ENCODE measurements at places on chromosomes 1 and 21.

GRCh38 chr1:32960819-32961355, 3.7 kb downstream of the RNF19B start:
- DNase-seq, result no peak

DNA sequence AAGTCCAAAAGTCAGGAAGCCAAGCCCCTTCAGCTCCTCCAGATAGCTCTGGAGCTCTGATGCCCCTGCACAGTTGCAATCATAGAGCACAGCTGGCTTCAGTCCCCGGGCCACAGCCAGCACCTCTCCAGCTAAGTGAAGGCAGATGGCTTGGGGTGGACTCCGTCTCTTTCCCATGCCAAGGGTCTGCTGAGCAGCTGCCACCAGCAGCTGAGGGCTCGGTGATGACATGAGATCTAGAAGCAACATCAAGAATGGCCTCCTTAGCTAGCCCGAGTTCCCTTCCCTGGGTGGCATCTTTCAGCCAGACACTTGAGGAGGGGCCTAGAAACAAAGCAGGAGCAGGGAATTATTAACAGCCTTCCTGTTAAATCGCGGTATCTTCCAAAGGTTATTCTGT, 973 bp downstream of the C1orf74 start:
- no peak for DNase-seq

DNA sequence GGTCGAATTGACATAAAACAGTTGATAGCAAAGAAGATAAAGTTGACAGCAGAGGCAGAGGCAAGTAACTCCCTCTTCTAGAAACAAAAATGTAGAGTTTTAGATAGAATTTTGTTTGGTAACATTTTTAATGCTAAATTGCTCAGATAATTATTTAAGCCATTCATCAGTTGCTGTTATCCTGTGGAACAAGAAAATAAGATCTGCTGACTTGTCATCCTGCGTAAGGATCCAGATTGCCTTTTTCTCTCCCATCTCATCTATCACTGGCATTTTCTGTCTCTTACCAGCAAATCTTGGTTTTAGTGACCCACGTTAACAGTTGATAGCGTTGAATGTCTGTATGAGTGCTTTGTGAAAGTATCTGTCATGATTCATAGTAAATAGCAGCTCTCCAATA, 29.8 kb downstream of the SOAT1 start:
- DNase-seq, result no peak

- no peak for DNase-seq
Measured at GRCh38 chr1:237492359-237492758, 398.4 kb downstream of the ZP4 start.

GRCh38 chr1:15303935-15304334, 56.9 kb downstream of the FHAD1 start:
- DNase-seq, result no peak

DNA sequence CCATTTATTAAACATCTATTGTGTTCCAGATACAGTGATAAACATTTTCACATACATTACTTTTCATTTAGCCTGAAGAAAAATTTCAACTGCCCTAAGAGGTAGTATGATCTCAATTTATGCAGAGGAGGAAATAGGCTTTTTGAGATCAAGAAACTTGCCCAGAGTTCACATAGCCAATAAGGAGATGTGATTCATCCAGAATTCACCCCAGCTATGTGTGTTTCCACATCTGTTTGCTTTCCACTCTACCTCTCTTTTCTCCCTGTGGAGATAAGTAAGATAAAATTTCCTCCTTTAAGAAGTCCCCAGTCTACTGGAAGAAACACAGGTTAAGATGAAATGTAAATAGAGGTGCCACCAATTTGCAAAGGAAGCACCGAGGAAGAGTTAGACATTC, 199.7 kb upstream of the C8B start:
- DNase-seq, result no peak

- no peak for DNase-seq
Measured at GRCh38 chr1:29801003-29801402, 564.7 kb downstream of the PTPRU start.

DNA sequence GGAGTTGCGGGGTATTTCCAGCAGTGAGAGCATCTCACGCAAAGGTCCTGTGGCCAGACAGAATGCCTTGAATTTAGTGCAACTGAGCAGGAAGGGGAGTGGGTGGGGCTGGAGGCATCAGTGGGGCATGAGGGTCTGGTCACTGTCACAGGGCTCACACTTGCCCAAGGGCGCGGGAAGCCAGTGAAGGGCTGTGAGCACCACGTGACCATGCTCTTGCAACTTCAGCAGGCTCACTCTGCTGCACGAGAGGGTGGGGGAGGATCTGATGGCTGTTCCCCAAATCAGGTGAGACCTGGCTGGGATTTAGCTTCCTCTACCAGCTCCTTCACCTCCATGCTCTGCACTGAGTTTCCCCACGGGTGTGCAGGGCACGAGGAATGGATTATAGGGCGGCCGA, 64.2 kb downstream of the PGBD5 start:
- no peak for DNase-seq

- no peak for DNase-seq
Measured at GRCh38 chr1:43620956-43621355, 29.0 kb upstream of the KDM4A start.

DNA sequence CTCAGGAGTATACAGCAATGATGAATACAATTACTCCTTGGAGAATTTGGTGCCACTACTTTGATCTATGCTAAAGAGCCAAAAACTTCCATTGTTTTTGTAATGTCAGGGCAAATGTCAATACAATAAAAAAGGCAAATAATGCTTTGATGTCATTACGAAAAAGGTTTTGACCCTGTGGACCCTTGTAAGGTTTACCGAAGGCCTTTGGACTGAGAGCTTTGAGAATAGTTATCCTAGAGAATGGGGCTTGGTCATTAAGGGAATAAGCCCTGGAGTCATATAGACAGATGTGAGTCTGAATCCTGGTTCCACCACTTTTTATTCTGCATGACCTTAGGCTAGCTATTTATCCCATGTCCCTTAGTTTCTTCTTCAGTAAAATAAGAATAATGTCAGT, 27.5 kb downstream of the CEP170 start:
- no peak for DNase-seq

GRCh38 chr21:38503583-38503982, 5.3 kb upstream of the ERG start:
- DNase-seq, result no peak

- no peak for DNase-seq
Measured at GRCh38 chr1:185861630-185862029, 127.4 kb downstream of the HMCN1 start.

DNA sequence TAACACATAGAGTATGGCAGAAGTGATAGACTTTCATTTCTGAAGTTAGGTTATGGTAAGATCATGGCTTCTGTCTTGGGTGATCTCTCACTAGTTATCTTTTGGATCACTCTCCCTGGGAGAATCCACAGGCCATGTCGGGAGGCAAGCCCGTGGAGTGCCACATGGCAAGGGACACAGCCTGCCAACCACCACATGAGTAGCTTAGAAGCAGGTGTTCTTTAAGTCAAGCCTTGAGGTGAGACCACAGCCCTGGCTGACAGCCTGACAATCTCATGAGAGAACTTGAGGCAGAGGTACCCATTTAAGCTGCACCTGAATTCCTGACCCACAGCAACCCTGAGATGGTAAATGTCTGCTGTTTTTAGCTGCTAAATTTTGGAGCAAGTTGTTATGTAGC, 130.4 kb downstream of the KCNN3 start:
- no peak for DNase-seq

DNA sequence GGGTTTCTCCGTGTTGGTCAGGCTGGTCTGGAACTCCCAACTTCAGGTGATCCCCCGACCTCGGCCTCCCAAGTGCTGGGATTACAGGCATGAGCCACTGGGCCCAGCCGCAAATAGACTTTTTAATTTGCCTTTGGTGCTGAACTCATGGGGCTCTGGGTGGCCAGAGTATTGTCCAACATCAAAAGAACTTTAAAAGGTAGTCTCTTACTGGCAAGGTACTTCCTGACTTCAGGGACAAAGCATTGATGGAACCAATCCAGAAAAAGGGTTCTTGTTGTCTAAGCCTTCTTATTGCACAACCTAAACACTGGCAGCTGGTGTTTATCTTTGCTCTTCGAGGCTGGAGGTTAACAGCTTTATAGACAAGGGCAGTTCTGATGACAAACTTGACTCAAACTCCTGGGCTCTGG, 3.8 kb upstream of the KTI12 start:
- no peak for DNase-seq

GRCh38 chr1:200904772-200905171, 10.1 kb downstream of the INAVA start:
- no peak for DNase-seq

DNA sequence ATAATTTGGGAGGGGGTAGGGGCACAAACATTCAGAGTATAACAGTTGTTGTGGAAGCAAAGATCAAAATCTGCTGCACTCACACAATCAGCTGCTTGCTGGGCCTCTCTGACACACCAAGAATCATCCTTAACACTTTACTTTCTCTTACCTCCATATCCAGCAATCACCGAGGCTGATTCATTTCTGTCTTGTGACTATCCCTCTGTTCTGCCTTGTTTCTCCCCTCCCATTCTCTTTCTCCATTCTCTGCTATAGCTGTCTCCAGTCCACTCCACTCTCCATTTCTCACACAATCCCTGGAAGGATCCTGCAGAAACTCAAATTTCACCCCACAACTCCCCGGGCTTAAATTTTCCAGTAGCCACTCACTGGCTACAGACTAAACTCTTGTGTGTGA, 91.8 kb upstream of the NGF start:
- no peak for DNase-seq

DNA sequence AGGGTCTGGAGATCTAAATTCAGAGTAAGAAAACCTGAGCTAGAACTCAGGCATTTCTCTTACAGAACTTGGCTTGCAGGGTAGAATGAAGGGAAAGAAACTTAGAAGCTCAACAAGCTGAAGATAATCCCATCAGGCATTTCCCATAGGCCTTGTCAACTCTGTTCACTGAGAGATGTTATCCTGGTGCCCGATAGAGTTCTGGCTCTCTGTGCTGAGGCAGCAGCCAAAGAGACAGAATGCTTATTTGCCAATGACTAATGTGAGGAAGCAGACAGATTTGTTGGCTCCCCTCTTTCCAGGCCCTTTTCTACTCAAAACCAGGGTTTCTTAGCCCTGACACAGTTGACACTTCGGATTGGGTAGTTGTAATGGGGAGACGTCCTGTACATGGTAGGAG, 22.3 kb upstream of the TRIM45 start:
- no peak for DNase-seq

- no peak for DNase-seq
Measured at GRCh38 chr1:8939362-8939995, 6.2 kb upstream of the CA6 start.

GRCh38 chr1:17232759-17233661, 15.9 kb upstream of the PADI3 start:
- no peak for DNase-seq

- DNase-seq, result no peak
Measured at GRCh38 chr1:247316590-247317197, 15.0 kb downstream of the ZNF496 start.

- DNase-seq, result no peak
Measured at GRCh38 chr1:222987674-222988076, 155.4 kb downstream of the TLR5 start.

DNA sequence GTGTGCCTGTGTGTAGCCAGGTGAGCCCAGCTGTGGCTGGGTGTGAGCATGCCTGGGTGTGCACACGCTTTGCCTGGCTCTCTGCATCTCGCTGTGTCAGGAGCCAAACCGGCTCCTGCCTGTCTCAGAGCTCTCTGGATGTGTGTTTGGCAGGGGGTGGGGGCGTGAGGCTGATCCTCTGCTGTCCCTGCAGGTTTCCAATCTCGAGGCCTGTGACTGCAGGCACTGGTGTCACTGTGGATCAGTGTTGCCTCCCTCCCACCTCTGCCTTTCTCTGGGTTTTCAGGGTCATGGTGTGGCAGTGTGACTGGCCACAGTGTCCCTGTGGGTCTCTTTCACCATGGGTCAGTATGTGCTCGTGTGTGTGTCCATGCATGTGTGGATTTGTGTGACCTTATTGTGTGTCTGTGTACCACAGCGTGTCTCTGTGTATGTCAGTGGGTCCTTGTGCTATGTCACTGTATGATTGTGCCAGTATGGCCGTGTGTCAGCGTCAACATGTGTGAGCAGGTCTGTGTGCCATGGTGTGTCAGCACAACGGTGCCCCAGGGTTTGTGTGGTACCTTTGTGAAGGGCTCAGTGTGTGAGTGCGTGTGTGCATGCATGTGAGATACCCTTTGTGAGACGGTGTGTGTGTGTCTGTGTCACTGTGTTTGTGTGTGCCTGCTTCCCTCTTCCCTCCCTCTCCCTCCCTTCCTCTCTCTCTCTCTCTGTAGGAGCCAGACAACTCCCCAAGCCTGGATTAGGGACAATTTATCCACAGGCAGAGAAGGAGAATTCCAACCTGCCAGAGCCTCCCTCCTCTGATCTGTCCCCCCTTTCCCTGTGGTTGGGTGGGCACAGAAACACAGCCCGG, 43.4 kb downstream of the AHDC1 start:
- DNase-seq, result no peak

DNA sequence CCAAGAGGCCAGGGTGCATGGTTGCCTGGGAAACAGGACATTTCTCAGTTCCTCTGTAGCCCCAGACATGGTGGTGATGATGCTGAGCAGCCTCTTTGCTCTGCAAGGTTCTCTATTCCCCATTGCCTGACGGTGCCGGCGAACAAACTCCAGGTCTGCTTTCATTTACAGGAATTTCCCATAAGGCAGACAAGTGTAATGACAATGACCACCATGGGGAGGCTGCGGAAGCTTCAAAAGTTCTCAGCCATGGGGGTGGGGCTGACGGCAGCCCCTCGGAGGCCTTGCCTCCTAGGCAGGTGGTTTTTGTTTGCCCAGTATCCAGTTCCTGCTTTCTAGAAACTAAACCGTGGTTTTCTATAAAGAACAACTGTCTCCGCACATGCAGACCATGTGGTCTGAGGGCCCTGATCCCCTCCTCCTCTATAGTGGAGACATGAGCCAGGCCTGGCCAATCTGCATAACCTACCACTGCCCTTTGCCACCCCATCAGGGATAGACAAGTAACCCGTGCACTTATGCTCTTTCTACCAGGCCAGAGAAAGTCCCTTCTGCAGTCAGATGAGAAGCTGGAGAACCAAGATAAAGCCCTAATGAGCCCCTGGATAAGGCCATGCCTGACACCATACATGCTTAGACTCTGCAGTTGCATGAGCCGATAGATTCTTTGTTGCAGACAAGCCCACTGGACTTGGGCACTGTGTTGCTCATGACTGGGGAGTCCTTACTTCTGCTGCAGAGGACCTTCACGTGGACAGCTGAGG, 54.1 kb downstream of the LDLRAD2 start:
- DNase-seq, result no peak

DNA sequence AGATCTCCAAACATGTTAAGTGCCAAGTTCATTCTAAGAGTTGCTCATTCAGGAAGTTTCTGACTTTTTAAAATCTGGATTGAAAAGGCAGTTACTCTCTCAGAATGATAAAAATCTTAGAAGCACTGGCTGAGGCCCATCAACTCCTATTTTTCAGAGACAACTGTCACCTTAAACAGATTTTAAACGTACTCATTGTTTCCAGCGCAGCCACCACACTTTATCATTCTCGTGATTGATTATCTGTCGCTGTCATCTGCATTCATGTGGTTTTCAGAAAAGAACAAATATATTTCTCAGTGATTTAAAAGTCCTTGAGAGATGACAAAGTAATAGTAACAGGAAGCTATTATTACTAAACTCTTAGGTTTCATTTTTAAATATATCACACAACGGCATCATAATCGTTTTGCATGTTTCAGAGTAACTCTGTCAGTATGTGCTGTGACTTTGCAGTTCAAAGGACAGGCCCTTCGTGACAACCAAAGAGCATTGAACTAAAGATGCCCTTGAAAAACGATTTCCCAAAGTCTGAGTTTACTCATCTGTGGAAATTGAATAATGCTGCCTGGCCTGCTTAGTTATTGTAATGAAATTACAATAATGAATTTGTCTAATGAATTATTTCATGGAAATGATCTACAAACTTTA, 14.9 kb upstream of the KCNK1 start:
- peak; percentile 88 for DNase-seq
